ENCODE measurements at places on chromosomes 2 and 18.

- DNase-seq = no peak
Observed at GRCh38 chr2:180707175-180707883, 273.1 kb upstream of the UBE2E3 start.

- no peak for DNase-seq
Observed at GRCh38 chr2:188678882-188679281, 295.3 kb upstream of the COL3A1 start.

GRCh38 chr18:12886498-12887126, 2.6 kb upstream of the PTPN2 start:
- DNase-seq = no peak

DNA sequence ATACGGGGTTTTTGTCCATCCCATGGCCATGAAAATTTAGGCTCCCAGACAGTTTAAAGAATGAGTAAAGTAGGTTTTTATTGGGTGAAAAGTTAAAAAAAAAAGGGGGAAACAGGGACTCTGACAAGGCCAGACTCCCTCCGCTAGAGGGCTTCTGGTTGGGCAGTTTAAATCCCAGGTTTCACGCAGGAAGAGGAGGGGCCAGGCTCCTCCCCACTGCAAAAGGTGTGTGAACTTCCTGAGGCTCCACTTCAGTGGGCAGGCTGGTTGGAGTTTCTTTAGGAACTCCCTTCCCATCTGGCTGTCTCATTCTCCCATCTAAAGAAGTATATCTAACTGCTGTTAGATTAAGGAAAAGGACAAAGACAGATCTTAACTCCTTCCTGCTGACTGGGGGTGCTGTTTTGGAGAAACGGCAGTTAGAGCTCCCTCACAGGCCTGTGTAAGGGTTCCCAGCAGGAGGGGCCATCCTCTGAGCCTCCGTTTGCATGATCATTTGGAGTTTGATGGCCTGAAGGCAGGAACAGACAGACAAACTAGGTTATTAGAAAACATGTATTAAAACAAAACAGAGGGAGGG, 1160.7 kb downstream of the CNTNAP5 start:
- no peak for DNase-seq

DNA sequence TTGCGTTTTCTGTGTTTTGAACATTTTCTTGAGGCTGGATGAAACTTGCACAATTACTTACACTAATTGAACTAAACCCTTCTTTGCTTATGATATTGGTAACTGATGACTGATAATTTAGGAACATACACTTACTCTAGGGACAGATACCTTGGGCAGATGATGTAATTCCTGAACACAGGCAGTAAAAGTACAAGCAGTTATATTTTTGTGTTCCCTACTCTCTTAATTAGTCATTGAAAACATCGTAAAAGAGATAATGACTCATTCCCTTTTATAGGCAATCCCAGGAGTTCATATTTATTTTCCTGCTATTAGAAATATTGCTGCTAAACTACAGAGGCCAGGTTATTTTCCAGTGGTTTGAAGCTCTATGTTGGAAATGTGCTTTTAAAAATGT, 46.4 kb downstream of the CCDC85A start:
- no peak for DNase-seq

- no peak for DNase-seq
Observed at GRCh38 chr2:226325526-226325925, 474.1 kb downstream of the IRS1 start.

DNA sequence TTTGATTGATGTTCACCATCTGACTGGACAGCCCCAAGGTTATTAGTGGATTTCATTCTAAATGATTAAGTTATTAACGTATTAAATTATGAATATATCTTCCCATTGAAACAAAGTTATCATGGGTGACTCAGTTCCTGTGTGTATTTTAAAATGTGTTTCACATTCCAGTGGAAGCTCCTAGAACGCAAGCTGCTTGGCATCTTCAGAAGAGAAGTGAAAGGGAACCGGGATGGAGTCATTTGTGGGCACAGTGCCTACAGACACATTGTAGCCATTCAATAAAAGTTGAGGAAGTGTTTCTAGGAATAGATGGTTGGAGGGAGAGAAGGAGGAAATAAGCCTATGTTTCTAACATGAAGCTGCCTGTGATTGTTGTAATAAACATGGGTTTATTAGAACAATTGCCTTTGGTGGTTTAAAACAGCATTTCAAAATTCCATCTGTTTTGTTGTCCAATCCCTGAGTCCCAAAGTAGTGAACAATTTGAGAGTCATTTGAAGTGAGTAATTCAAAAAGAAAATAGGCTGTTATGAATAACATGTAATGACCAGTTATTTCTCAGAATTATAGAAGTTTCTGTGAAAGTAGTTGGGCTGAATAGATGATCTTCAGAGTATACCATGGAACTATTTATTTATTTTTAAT, 143.5 kb downstream of the PKP4 start:
- peak; percentile 72 for DNase-seq

- no peak for DNase-seq
Observed at GRCh38 chr2:33238111-33238510, 238.3 kb upstream of the RASGRP3 start.

DNA sequence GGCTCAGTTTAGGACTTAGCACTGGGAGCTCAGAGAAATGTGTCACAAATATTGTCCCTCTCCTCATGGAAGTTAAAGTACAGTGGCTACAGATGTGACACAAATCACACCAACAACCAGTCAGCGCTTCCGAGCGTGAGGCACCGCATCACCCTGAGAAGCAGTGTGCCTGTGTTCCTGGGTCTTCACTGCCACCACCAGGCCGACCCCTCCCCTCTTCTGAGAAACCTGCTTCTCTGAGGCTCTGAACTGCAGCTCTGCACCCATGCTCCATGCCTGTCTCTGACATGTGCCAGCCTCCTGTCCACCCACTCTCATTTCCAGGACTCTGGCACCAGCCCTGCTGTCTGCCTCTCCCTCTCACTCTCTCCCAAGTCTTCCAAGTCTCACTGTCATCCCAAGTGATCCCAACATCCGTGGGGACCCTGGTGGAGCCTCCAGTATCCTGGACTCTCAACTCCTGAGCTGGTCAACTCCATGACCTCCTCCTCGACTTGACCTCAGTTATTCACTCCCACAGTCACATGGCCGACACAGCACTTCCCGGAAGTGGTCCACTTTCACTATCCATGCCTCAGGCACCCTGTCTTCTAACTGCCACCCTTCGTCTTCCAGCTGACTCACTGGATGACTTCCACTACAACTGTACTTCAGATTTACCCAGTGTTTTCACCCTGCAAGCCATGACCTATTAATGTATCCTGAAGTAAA, 73.5 kb downstream of the FBXO15 start:
- no peak for DNase-seq

DNA sequence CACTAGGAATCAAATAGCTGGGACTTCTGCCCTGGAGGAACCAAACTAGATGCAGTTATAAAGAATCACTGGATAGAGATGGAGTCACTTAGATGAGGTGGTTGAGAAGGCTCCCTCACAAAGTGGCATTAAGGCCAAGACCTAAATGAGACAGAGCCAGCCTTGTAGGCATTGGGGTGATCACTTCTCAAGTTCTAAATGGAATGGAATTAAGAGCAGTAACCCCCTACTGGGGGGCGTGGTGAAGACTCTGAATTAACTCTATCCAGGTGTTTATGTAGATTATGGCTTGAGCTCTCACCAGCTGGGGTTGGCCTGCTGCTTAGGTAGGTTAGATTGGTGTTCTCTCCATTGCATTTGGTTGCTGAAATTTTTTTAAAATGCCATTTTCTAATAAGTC, 71.3 kb downstream of the TTC27 start:
- DNase-seq = no peak

DNA sequence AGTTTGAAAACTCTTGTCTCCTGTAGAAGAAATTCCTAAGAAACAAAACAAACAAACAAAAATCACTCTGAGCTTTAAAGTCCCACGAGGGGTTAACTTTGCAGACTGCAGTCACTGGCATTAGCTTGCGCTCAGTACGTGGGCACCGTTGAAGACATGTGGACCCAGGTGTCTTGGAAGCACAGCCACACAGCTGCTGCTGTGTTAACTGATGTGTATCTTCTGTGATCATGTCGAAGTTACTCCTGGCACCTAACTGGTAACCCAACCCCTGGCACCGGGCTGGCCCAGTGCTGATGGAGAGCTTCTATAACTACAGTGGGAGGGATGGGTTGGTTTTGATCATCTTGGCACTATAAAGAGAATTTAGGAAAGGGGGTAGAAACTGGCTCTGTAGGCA, 51.6 kb upstream of the FHL2 start:
- no peak for DNase-seq

DNA sequence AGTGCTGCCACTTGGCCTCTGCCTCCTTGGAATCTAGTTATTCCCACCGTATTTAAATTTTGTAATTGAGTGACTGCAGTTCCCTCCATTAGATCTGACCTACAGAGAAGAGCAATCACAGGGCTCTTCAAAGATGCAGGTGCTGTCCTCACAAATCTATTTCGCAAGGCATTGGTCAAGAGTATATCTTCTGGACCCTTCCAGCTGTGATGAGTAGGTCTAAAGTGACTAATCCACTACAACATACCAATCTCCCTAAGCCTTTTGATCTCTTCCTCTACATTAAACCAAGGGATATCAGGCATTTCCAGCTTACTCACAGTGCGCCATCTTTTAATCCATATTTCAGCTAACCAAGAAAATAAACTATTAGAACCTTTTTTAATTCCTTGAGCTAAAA, 65.1 kb upstream of the COL3A1 start:
- DNase-seq = no peak
